HT1080 (cell line): ENCODE measurements at places on chromosomes 3 and 15. TPM values are rescaled to one million over a fixed set of nuclear protein-coding genes. Genes with fewer than 3 reads are reported as not detected.

The KCNMB2 gene
- not detected in 2 replicates for total RNA-seq

The TBC1D21 gene
- total RNA-seq, result not detected in 2 replicates

The FOXL2NB gene
- total RNA-seq, result not detected in 2 replicates

GRCh38 chr3:192943393-192943792 is 25.7 kb upstream of the MB21D2 start:
- DNase-seq, result no peak

DNA sequence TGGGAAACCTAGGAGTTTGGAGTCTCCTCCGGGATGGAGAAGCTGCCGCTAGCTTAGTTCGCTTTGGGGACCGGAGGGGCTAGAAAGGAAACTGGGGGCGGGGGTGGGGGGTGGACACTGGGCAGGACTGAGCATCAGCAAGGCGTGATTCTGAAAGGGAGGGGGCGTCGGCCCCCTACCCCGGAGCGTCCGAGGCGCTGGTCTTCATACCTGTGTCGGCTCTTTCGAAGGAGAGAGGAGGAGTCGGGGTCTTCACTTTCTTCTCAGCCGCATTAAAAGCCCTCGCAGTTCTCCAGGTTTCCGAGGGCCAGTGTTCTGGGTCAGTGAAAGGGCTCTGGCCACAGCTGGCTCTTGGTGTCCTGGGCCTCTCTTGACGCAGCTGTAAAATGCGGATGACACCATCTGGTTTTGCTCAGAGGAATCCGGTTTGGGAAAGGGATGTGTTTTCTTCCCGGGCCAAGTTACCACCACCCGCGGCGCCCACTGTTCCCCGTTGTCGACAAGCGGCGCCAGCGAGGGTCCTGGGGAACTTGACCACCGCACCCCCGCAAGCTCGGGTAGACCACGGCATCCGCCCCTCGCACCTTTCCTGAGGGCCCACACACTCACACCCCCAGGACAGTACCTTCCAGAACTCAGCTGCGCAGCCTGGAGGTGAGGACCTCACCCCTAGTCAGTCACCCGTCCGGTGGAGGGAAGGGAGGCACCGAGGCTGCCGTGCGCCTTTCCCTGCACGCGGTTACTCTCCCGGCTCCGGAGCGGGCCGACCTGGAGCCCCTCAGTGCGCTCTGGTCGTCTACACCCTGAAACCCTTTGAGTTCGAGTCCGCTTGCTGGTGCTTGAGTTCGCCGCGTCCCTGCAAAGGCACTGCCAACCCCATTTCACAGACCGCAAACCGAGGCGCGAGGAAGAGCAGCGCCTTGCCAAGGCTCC is 660 bp downstream of the CCK start:
- no peak for DNase-seq

GRCh38 chr15:92087211-92087610 is 233.7 kb downstream of the SLCO3A1 start:
- DNase-seq, result no peak

- DNase-seq, result no peak
Measured at GRCh38 chr3:126516152-126516935, 1.2 kb downstream of the UROC1 start.

DNA sequence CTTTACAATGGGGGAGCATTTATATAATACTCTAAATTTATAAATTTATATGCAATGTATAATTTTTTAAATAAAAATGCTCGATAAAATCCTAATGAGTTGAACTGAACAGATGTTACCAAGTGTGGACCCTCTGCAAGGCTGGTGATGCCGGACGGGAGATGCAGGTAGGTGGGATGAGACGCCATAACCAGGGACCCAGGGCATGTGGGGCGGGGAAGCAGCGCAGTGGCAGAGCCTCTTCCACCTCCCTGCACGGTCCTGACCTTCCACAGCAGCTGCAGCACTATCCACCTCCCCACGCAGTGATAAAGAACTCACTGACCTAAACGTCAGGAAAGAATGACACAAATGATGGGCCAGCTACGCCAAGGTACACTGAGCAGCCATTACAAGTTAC is 12.8 kb downstream of the PCSK6 start:
- DNase-seq, result no peak

- DNase-seq, result no peak
Measured at GRCh38 chr3:17830788-17831187, 88.4 kb upstream of the TBC1D5 start.

DNA sequence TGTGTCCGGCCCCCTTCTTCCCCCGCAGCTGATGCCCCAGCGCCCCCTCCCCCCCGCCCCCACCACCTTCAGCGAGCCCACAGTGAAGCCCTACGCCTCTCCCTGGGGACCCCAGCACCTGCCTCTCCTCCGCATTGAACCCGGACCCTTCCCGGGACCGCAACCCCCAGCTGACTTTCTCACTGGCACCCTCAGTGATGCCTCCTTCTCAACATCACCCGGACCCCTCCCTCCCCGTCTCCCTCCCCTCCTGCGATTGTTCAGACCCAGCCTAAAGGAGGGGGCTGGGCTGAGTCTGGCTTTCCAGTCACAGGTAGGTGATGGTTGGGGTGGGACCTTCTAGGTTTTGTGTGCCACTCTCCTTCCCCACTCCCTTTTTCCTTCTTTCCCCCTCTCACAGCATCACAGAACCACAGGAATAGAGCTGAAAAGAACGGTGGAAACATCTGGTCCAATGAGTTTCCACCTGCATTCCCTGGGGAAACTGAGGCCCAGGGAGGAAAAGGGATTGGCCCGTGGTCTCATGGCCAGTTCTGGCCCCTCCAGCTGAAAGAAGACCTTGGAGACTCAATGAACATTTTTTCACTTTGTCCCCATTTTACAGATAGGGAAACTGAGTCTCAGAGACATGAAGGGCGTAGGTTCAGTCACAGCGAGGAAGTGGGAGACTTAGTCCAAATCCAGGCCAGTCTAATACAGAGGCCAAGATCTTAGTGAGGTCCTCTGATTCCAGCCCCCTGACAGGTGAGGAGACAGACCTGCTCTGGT is 828 bp downstream of the CAND2 start:
- no peak for DNase-seq

DNA sequence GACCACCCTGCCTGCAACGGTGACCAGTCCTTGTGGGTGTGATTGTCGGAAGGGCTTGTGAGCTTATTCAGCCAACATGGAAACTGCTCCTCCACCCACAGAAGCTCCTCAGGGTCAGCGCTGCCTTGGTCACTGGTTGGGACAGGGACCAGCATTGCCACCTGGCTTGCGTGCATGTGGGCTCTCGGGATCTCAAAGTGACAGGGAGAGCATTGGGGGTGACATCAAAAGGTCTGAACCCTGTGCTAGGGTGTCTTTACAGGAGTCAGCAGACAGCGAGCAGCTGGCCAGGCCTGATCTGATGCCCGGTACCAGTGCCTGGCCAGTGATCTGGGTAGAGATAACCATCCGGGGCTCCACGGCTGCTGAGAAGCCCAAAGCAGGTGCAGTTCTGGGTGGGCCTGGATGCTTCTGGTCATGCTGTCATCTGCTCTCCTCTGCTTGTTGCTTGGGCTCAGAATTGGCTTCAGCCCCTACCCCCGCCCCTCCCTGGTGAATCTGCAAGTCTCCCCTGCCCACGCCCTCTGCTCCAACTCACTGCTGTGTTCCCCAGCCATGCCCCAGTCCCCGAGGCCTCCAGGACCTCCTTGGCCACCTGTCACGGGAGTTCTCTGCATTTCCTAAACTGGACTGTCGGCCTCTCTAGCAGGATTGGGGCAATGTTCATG is 134.8 kb downstream of the NSMCE3 start:
- no peak for DNase-seq

DNA sequence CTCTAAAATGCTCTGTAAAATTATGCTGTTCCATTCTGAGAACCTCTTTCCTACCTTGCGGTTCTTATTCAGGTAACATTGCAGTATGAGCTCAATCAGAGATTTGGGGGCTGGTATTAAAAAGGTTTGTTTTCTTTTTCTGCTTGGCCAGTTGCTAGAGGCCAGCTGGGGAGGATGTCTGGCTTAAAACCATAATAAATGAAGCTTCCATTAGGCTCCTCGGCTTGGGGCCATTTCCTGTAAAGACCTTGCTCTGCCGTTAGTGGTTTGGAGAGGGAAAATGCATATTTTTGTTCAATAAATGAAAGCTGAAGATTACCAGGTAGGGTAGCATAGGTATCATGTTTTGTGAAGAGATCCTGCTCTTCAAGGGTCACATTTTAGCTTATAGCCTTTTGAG is 55.2 kb downstream of the MCTP2 start:
- DNase-seq, result no peak

GRCh38 chr3:101938262-101938847 is 89.0 kb downstream of the NFKBIZ start:
- DNase-seq, result no peak

DNA sequence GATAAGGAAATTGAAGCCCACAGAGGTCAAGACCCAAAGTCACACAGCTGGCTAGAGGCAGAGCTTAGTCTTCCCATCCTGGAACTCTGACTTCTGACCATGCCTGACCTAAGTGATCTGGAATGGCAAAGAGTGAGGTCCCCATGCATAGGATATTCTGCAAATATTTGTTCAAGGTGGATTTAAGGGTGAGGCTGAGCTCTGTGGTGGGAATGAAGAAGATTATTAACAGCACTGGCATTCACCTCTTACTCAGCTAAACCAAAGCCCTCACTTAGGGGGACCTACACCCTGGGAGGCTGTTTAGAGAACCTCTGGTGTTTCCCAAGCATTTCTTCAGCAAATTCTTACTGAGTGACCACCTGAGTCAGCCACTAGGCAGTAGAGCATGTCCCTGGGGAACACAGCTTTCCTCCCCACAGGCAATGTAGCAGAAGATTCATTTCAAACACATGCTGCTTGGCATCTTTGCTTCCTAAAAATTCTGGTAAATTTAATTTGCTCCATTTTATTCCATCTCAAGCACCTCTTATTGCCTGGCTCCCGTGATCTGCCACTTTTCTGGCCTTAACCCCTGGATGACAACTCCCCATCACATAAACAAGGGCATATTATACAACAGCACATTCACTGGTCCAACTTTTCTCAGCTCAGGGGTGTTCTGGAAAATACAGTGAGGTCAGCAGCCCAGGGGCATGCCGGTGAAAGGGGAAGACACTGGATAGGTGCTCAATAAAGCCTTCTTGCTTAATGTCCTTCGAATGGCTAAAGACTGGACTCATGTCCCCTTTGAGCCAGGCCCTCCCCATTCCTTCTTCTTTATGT is 176.0 kb downstream of the ABHD5 start:
- peak; percentile 99 for DNase-seq

DNA sequence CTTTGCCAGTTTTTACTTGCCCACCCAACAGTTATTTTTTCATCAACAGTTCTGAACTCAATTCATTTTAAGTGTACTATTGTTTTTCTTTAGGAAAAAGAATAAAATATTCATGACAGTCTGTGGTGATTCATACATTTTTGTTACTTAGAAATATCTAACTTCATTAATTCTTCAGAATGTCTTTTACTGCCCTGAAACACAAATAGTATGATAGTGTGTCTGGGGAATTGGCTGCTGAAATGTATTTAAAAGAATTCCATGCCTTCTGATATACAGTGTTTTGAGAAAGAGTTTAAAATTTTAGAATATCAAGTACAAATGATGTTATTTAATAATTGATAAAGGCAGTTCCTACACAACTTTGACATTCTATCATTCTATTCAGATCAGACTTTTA is 854.1 kb downstream of the NAALADL2 start:
- DNase-seq, result no peak

DNA sequence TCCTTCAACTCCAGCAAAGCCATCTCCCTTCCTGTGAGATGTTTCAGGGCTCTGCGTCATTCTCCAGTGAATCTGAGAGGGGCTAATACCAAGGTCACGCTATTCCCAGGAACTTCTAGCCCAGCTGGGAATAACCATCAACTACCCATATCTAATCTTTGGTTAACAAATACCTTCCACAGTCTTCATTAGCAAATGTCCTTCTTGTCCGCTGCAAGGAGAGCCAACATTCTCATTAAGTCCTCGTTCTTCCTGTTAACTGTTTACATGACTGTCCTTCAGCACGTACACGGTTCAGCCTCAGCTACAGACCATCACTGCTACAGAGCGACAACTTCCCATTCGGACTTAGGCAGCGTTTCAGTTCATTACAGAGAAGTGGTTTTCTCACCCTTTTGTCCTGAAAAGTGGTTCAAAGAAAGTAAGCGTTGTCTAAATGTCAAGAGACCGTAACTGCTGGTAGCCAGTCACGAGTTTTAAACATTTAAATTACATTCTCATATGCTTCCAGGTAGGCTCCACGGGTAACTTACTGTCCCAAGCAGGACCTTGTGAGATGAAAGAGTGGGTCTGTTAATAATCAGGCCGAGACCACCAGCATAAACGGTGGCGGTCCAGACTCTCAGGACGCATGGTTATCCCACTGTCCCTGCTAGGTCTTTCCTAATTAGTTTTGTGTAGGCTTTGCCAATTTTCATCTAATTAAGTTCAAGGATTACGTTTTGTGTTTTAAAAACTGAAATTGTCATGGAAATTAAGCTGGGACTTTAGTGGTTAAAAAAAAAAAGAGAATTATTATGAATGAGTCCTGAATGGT is 63.8 kb downstream of the CHSY1 start:
- DNase-seq, result peak; percentile 54
